ENCODE measurements at places on chromosomes 6 and 20. TPM values are rescaled to one million over a fixed set of nuclear protein-coding genes. Genes with fewer than 3 reads are reported as not detected.

PROKR2 gene
- total RNA-seq = not detected

EFCAB8 gene
- not detected for total RNA-seq

MTHFD1L gene
- total RNA-seq = 39.9 TPM

ZSCAN23 gene
- not detected for total RNA-seq

KCNK16 gene
- total RNA-seq = not detected

TSPO2 gene
- total RNA-seq = not detected

FAM83B gene
- 0.09 TPM for total RNA-seq

Data from A549 treated with RU486 at 1 μM for 4 hours (cell line).